Mesenteric fat pad (tissue), 1 donor: ENCODE measurements at places on chromosomes 5 and 9.

GRCh38 chr9:101387871-101388506, 3.2 kb upstream of the BAAT start:
- DNase-seq: no peak

- DNase-seq: no peak
Observed at GRCh38 chr9:94643741-94644140, 4.4 kb upstream of the FBP1 start.

DNA sequence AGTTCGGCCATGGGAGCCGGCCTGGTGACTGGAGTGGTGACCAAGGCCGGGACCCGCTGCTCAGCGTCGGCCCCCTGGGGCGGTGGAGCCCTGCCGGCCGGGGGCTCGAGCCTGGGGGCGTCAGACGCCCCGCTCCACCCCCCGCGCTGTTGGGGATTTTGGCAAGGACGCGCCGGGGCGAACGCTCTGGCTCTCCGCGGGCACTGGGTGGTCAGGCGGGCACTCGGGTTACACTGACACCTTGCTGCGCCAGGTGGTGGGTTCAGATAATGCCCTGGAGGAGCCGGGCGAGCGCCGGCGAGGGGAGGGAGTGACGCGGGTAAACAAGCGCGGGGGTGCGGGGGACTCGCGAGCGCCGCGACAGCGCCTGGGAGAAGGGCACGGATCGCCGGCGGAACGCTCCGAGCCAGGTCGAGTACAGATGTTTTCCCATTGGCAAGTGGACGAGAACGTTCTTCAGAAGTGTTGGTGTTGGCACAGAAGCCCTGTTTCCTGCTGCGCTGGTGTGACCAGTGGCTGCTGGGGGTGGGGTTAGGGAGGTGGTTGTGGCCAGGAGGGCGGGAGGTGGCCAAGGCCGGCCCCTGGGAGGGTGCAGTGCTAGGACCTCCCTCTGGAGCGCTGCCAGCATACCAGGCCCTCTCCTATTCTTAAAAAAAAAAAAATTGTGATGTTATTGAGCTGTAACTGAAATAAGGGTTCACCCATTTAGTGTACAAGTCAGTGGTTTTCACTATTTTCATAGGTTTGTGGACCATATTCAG, 773 bp downstream of the SQSTM1 start:
- DNase-seq: peak; percentile 97

GRCh38 chr9:97109194-97109811, 70.4 kb upstream of the CTSV start:
- DNase-seq: no peak

DNA sequence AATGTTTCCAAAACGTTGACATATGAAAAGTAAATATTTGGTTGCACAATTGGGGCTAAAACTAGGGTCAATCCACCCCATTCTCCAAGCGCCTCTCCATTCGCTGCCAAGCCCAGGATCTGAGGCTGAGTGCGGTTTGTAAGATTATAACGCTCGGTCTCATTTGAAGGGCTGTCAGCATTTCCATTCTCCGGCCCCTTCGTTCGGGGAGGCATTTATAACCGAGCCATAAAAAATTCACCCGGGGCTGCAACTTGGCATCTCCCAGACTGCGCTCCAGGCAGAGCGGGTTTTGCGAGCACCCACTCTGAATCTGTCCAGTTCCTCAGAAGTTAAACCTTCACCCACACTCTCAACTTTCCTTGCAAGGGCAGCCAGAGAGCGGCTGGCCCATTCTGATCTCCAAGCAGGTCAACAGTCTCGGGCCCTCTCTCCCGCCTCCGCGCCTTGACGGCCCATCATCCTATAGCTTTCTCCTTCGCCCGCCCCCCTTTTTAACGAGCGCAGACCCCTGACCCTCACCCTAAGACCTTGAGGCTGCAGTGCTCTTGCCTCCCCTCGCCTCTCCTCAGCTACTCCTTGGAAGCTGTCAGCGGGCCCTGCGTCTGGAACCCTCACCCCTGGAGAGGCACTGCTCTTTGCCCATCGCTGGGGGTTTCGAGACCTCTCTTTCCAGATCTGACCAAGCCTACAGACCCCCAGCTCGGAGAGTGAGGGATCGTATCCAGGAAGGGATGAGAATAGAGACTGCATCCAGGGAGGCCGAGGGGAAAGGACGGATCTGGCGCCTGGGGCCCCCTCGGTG, 1.1 kb downstream of the SLIT3 start:
- DNase-seq: no peak

- no peak for DNase-seq
Observed at GRCh38 chr5:58135571-58136335, 324.1 kb downstream of the PLK2 start.

GRCh38 chr5:115501464-115502210, 42.9 kb downstream of the FEM1C start:
- no peak for DNase-seq

DNA sequence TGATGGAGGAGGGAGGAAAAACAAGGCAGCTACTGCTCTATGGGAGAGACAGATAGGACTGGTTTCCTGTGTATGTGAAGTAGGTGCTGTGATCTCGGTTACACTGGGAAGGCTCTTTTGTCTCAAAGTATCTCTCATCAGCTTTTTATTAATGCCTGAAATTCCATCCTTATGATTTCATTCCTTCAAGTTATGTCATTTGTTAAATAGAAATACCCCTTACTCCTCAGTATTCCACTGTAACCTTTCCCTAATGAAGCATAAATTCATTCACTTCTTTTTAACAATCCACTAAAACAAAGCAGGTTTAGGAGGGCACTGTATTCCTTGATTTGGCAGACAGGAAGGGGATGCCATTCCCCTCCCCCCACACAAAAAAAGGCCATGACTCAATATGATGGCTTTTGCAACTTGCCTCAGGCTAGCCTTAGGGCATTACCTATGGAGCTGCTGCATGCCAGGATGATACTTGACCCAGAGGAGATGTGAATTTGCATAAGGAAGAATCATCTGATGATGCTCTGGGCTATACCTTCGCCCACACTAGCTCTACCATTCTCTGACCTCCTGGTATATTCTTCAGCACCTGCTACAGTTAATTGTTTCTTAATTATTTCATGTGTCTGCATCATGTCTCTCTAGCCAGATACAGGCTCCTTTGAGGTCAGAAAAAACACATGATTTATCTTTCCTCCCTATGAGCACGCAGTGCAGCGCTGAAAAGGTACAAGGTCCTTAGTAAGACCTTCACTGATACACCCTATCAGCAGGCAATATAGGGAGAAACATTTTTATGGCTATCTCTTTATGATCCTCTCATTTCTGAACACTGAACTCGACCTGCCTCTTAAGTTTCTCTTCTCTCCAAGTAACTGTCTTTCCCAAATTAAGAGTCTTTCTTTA, 26.3 kb downstream of the NR3C1 start:
- DNase-seq: no peak

DNA sequence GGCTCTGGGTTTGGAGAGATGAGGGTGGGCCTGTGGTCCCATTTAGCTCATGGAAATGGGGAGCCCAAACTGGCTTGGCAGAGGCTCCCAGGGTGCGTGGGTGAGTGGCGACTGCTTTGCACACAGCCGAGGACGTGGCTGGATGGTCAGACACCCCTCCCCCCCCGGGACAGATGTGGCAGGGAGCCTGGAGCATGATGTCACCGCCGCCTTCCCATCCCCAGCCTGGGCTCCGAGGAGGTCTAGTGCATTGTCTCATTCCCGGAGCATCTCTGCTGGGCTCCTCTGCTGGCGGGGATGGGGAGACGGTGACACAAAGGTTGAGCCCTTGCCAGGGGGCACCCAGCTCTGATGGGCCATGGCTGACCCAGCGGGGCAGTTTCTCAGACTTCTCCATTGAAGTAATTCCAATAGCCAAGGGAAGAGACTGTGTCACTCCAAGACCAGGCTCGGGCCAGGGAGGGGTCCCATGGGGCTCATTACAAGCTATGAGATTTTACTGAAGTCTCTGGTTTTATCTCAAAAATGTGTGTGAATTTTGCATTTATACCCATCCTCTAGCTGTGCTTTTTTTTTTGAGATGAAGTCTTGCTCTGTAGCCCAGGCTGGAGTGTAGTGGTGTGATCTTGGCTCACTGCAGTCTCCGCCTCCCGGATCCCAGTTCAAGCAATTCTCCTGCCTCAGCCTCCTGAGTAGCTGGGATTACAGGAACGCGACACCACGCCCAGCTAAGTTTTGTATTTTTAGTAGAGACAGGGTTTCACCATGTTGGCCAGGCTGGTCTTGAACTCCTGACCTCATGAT, 36.1 kb downstream of the HMCN2 start:
- no peak for DNase-seq

GRCh38 chr9:34664281-34665066, 2.0 kb upstream of the CCL27 start:
- DNase-seq: no peak

DNA sequence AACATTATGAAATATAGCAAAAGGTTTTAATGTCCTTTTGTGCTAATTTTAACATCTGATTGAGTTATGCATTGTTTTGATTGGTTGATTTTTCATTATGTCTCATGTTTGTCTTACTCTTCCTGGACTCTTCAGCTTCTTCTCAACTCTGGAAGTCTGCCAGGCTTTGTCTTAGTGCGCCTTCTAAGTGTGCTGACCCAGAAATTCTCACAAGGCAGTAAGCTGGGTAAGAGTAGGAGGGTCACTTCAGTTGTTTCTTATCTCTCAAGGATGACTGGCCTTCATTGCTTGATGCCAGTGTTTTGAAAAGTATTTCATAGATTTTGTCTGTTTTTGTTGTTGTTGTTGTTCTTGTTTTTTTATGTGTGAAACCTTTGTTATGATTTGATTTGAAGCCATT, 59.2 kb downstream of the RIC1 start:
- no peak for DNase-seq

- DNase-seq: no peak
Observed at GRCh38 chr9:21465859-21466518, 16.1 kb downstream of the IFNE start.

DNA sequence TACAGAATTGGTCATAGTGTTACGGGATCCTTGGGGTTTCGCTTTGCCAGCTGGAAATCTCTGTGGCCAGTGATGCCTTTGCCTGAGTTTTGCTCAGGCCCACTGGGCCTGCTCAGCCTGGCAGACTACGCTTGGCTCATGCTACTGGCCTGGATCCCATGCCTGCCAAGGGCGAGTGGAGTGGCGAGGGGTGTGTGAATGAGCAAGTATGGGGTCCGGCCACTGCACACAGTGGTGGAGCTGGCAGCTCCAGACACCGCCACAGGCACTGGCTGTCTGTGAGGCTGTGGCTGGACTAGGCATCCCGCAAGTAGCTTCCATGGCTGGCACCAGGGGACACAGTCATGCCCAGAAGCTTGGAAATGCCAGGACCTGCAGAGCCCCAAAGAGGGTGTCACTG, 240.3 kb downstream of the ARRDC3 start:
- no peak for DNase-seq

DNA sequence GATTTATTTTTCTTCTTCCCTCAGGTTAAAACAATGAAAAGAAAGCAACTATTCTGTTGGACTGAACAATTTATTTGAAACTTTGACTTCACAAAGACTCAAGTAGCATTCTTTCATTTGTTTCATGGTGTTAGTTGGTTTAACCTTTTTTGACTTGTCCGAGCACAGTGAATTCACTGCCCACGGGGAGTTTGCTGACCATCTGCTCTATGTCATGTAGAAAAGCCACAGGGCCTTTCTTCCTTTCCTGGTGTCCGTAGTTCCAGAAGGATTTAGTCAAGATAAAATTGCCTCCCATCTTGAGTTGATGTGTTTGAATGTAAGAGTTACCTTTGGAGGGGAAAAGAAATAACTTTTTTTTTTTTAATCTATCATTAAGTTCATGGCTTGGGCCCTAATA, 55.1 kb upstream of the ZNF608 start:
- no peak for DNase-seq

DNA sequence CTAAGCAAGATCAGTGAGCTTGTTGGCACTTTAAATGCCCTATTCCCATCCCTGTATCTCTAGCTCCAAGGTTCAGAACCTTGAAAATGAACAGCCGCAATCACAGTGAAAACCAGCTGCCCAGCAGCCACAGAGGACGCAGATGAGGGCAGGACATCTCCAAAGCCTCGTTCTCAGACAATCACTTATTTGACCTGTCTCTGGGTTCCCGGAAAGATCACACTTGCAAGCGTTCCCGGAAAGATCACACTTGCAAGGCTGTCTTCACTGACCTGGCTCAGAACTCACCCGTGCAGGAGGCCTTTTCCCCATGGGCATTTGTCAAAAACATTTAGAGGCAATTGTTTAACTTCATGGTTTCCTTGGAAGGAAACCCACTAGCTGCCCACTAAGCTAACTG, 25.7 kb downstream of the IPPK start:
- peak; percentile 33 for DNase-seq

DNA sequence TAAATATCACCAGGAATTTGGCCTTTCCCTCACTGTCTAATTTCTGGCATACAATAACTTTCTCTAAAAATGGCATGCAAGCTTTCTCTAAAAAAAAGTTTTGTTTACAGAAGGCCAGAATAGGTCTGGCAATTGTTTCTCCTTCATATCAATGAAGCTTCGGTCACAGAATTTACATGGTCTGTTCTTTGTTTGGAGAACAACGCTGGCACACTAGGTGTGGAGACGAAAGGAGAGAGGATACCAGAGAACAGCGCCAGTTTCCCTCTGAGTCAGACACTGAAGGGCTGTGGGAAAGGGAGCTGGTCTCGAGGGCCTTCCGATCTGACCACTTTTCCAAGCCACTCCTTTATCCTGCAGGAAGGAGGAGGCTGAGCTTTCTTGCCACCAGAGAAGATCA, 60.1 kb upstream of the ITGA1 start:
- DNase-seq: no peak

DNA sequence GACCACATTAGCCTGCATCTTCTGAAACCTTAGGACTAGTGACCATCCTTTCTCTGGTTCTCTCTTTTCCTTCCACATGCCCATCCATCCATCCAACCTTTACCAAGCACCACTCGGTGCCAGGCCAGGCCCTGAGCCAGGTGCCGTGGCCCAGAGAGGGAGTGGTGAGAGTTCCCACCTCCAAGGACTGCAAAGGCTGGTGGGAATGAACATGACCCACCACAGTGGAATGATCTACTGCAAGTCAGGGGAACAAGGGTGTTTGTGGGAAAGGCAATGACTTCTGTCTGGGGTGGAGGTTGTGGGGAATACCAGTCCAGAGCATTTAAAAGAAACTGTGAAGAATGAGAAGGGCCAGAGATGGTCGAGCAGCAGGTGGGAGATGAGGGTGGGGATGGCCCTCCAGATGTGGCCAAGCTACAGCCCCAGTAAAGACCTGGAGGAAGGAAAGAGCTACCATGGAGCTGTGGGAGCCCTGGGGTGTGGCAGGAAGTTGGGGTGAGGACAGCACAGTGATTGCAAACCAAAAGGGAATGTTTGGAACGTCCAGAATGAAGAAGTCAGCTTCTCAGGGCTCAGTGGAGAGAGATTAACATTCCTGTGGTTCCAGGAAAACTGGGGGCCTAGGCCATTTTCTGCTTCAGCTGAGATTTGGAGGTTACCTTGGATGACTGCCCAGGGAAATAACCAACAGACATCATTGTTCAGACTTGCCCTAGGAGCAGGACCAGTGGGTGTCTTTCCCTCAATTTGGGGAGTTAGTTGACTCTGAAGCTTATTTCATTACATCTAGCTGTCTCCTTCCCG, 30.7 kb upstream of the CORO2A start:
- no peak for DNase-seq

GRCh38 chr5:90504743-90505142, 24.6 kb downstream of the LYSMD3 start:
- no peak for DNase-seq

GRCh38 chr9:96117398-96118080, 184.4 kb downstream of the HSD17B3 start:
- no peak for DNase-seq

- no peak for DNase-seq
Observed at GRCh38 chr9:27308691-27309390, 11.9 kb upstream of the EQTN start.

GRCh38 chr9:121949766-121950165, 143.3 kb downstream of the TTLL11 start:
- DNase-seq: no peak
